GM19239 (cell line): ENCODE measurements at places on chromosomes 5 and 9.

DNA sequence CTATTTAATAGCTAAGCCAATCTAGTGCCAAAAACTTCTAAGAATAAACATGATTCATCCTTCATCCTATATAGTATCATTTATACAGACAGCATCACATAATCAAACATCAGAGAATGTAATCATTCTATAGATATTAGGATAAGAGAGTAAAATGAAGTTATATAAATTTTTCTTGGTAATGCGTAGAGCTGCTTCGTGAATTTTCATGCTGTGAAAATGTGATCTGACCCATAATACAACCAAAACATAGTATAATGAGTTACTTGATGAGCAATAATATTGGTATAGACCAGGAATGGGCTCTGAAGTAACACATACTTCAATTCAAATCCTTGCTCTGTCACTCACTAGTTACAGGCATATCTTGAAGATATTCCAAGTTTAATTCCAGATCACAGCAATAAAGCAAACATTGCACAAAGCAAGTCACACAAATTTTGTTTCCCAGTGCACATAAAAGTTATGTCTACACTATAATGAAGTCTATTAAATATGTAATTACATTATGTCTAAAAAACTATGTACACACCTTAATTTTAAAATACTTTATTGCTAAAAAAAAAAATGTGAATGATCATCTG lies 23.9 kb downstream of the NR2F1-AS1 start:
- DNase-seq = no peak

- no peak for DNase-seq
Measured at GRCh38 chr5:104540448-104540847, 977.9 kb upstream of the NUDT12 start.

DNA sequence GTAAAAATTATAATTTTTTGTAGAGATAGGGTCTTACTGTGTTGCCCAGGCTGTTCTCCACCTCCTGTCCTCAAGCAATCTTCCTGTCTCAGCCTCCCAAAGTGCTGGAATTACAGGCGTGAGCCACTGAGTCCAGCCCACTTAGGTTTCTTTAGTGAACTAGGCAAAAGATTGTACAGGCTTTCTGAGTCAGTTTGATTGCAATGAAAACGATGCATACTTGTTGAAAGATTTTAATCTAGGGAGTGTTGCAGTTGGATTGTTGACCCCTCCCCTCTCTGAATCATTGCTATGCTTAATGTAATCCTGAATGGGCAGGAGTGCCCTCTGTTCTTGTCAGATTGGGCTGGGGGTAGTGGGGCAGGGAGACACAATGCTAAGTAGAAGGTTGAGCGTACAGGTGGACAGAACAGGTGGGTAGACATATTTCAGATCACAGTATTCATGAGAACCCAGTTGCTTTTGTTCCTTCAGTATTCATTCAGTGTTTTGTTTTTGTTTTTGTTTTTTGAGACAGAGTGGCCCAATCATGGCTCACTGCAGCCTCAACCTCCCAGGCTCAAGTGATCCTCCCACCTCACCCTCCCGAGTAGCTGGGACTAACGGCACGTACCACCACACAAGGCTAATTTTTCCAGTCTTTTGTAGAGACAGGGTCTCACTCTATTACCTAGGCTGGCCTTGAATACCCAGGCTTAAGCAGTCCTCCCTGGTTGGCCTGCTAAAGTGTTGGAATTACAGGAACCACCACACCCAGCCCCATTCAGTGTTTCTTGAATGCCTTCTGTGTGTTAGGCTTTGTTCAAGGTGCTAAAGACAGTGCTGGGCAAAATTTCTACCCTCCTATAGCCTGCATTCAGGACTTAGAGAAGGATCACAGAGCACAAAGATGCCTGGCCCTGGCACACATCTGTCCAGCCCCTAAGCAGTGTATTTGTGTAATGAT lies 70.1 kb downstream of the KIAA1958 start:
- DNase-seq = no peak

GRCh38 chr5:72138943-72139521 lies 31.8 kb downstream of the MAP1B start:
- DNase-seq = no peak

- no peak for DNase-seq
Measured at GRCh38 chr9:31996331-31996730, 388.1 kb upstream of the ACO1 start.

GRCh38 chr5:173826428-173827350 lies 61.5 kb upstream of the CPEB4 start:
- no peak for DNase-seq

DNA sequence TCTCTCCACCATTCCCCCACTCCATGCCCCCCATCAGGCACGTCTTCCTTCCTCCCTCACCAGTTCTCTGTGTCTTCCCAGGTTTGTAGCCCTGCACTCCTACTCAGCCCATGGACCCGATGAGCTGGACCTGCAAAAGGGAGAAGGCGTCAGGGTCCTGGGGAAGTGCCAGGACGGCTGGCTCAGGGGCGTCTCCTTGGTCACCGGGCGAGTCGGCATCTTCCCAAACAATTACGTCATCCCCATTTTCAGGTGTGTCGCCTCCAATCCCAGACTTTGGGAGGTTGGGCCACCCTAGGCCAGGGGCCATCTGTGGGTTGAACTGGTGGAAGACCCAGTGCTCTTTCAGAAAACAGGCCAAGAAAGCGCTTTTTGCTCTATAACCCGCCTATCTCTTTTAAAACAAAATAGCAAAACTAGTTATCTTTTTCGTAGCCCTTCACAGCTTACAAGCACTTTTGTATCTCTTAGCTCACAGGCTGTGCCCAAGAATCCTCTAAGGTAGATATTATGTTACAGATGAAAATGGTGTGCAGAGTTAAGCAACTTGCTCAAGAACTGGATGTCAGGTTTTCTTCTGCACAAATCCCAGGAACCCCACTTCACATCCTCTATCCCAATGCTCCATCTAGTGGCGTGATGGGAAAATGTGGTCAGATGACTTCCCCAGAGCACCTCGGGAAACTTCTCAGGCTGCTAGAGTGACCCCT lies 56.2 kb downstream of the PLAC8L1 start:
- DNase-seq = peak; percentile 19

GRCh38 chr9:11135851-11136250 lies 523.0 kb upstream of the PTPRD start:
- DNase-seq = no peak

DNA sequence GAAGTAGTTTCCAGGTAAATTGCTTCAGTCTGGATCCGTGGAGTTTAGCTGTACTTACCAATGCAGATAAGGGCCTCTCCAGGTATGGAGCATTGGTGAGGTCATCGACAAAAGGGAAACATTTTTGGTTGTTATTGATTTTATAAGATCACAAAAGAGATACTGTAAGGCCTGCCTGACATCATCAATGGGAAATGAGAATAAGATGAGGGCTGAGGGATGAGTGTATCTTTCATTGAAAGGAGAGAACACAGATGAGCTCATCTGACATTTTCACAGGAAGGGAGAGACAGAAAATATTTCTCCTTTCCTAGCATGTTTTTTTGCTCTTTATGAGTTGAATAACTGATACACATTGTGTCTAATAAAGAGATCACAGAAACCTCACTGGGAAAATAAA lies 233.6 kb downstream of the SAXO1 start:
- no peak for DNase-seq

DNA sequence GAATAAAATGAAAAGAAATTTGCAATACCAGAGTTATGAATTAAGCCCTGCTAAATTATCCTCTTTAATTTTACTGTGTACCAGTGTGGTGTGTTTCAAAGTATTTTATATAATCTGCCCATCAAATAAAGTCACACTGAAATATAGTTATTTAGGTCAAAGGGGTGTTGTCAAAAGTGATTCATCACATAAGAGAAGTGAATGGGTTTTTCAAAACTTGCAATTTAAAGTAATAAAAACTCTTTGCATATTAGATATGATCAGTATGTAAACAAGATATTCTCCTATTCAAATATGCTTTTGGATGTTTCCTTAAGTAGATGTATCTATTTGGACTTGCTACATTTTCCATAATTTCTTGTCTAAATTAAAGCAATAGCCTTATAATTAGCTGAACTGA lies 1183.0 kb upstream of the CDH18 start:
- DNase-seq = no peak

GRCh38 chr9:121281614-121282276 lies 13.8 kb downstream of the GSN start:
- DNase-seq = no peak

DNA sequence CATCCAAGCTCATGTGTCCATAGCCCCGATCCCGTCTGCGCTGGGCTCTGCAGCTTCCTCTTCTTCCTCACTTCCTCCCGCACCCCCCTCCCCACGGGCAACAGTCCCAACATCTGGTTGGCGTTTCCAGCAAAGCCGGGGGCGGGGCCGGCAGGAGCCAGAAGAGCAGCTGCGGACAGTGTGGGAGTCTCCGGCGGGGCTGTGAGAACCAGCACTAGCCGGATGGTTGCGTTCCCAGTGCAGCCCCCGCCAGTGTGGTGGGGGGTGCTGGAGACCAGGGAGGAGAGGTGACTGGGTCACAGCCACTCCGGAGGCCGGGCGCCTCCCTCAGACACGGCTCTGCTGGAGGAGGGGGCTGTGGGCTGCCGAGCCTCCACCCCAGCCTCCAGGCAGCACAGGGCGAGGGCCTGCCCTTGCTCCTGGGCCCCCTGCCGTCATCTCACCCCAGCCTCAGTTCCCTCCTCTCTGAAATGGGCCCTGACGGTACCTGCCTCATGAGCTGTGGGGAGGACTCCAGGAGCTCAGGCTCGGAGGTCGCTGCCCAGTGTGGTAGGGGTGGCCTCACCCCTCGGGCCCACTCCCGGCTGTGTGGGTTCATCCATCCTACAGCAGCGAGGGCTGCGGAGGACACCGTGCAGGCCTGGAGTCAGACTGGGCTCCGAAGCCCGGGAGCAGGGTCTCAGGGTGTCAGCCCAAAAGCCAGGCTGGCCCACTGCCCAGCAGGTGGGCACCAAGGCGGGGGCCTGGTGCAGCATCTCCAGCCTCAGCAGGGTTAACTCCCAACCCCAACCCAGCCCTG lies 41.5 kb upstream of the NOTCH1 start:
- no peak for DNase-seq

DNA sequence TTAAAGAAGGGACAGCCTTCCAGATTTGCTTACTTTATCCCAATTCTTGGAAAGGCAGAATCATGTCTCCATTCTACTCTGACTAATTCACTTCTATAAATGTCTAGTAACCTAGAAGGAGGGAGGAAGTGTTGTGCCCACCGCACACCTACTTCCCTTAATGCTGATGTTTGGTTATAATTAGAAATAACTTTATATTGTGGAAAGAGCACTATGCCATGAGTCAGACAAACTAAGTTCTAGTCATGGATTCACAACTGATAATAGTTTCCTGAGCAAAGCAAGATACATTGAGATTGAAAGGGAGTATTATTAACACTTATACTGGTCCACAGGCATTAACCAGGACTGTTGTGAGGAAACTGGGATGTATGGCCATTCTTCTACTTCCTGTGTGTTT lies 345.9 kb upstream of the RPS23 start:
- no peak for DNase-seq

DNA sequence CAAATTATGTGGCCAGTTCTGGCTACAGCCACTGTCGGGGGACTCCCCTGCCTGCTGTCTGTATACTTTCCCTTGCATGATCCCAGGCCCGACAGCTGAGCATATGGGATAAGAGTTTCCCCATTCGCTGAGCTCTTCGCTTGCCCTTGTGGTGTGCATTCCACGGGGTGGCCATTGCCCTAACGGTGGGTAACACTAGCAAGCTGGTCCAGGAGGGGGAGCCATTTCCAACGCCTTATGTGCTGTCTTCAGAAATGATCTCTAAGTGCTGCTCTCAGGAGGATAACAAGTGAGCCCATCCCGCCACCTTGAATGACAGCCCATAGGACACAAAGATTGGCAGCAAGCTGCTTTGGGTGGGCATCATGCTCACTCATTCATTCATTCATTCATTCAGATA lies 190.9 kb downstream of the FSTL4 start:
- DNase-seq = no peak

DNA sequence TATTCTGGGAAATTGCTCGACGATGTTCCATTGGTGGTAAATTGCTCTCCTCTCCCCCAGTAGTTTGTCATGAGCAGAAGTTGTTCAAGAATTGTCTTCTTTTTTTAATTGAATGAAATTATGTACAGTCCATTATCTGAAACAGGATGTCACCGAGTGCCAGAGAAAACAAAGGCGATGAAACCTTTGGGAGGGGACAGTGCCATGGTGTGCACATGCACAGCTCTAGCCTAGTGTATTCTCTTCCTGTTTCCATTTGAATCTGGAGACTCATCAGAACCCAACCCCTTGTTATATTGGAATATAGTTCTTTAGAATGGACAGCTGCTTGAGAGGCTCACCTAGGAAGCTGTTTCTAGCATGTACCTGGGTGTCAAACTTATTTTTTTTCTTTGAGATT lies 41.7 kb downstream of the TGFBR1 start:
- DNase-seq = no peak

- no peak for DNase-seq
Measured at GRCh38 chr5:80251636-80252035, 4.2 kb downstream of the SERINC5 start.

DNA sequence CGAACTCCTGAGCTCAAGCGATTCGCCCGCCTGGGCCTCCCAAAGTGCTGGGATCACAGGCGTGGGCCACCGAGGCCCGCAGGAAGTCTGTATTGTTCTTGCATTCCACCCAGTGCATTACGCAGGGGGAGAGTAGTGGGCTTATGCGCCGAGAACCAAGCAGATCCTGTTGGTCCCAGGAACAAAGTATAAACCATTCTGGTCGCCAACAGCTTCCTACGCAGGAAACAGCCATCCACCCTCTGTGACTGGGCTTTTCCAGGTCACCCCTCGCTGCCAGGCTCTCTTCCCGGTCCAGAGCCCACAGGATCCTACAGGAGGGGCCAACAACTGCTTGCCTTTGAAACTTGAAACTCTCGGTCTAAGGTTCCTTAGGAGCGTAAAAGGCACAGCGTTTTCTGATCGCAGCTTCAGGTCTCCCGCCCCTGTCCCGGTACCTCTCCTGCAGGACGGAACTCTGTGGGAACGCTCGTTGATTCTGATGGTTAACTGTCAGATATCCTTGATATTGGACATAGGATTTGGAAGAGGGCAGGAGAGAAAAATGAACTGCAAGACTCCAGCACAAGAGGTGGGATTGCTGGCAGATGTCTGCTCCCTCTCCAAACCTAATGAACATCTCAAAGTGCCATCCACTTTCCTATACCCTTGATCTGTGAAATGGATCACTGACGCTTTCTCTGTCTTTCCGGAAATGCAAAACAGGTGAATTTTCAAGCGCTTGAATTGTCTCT lies 4.2 kb upstream of the ANXA2R start:
- no peak for DNase-seq
